ENCODE measurements at places on chromosomes 4 and X.

DNA sequence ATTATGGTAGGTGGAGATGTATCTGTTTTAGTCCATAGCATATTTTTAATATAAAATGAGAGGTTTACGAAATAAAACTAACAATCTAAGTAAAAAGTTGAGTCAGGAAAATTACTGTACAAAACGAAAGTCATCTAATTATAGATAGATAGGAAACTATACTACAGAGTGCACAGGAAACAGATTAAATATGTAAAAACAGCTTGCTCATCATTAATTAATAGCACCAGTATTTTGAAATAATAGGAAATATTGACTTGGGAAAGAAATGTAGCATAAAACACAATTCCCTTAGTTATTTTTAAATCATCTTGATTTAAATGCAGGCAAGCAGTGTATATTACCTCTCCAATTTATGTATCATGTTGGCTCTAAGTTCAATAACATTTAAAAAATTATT, 227.9 kb downstream of the GPM6A start:
- no peak for DNase-seq

DNA sequence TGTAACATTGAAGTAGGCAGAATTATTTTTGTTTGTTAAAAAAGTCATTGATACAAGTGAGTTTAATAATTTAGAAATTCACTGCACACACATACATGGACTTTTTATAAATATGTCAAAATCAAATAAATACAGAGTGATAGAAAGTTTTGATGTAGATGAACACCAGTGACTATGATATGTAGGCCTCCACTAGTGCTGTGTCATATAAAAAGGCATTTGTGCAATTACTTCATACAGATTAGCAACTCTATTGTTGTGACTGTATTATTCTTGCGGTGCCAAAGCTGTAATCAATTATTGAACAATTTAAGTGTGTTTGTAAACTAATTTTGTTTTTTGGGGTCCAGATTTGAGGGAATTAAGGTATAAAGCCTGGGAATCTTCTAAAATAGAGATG, 366.2 kb upstream of the PITX2 start:
- no peak for DNase-seq

DNA sequence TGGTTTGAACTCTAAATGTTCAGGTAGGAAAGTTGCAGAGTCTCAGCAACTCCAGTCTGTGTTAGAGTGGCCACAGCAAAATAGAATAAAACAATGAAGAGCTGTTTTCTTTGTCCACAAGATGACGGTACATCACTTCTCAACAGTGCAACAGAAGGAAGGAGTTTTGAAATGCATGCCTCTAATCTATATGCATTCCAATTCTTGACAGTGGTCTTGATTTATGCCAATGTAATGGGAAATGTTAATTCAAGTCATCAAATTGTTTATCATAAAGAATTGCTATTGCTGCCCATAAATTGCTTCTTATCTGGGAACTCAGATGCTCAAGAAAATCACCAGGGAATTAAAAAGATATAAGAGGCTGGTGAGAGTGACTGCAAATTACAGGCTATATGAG, 195.5 kb upstream of the PRPS2 start:
- DNase-seq, result no peak

GRCh38 chr4:69689599-69689998, 36.6 kb upstream of the UGT2A1 start:
- no peak for DNase-seq

- DNase-seq, result no peak
Observed at GRCh38 chr4:185700048-185700447, 111.9 kb downstream of the SORBS2 start.

GRCh38 chrX:68794461-68794860, 34.4 kb upstream of the EFNB1 start:
- DNase-seq, result no peak

DNA sequence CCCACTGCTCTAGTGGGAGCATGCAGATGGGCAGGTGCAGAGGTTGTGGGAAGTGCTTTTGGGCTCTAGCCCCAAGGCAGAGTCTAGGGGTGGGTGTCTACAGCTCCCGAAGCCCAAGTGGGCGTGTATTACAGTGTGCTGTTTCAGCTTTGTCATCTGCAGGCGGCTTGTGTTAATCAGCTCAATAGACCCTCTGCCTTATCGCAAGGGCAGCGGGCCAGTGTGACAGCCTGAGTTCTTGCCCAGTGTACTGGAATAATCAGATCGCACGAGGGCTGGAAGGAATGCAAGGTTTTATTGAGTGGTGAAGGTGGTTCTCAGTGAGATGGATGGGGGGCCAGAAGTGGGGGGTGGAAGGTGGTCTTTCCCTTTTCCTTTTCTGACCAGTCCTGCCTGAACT, 529.4 kb upstream of the AMOT start:
- DNase-seq, result no peak

- DNase-seq, result no peak
Observed at GRCh38 chrX:111719426-111720210, 38.6 kb downstream of the ALG13 start.

DNA sequence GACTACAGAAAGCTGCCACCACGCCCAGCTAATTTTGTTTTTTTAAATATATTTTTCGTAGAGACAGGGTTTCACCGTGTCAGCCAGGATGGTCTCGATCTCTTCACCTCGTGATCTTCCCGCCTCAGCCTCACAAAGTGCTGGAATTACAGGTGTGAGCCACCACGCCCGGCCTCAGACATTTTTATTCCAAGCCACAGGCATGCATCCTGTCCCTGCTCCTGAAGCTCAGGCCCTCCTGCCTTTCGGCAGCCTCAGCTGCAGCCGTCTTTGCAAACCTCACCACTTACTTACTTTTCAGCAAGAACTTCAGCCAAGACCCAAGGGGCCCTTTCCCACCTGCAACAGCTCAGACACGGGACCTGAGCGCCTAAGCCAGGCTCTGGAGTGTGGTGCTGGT, 26.0 kb downstream of the FAM53A start:
- DNase-seq, result no peak

- no peak for DNase-seq
Observed at GRCh38 chr4:98602270-98602669, 56.1 kb downstream of the TSPAN5 start.

DNA sequence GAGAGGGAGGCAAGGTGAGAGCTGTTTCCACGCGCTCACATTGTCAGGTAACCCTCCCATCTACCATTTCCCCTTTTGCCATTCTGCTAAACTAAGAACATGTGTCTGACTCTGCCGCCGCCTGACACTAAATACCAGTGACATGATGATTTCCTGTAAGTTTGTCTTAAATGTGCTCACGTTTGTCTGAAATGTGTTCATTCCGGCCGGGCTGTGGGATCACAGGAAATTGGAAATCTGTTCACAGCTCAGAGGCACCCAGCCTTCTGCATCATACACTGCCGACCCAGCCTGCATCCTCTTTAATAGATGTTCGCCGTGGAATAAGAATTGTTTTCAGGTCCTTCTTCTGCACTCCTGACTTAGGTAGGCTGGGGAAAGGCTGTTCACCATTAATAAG, 336.2 kb upstream of the PPARGC1A start:
- no peak for DNase-seq

GRCh38 chr4:47640911-47641310, 155.8 kb downstream of the ATP10D start:
- no peak for DNase-seq

GRCh38 chr4:15765910-15766697, 12.0 kb upstream of the CD38 start:
- DNase-seq, result no peak

DNA sequence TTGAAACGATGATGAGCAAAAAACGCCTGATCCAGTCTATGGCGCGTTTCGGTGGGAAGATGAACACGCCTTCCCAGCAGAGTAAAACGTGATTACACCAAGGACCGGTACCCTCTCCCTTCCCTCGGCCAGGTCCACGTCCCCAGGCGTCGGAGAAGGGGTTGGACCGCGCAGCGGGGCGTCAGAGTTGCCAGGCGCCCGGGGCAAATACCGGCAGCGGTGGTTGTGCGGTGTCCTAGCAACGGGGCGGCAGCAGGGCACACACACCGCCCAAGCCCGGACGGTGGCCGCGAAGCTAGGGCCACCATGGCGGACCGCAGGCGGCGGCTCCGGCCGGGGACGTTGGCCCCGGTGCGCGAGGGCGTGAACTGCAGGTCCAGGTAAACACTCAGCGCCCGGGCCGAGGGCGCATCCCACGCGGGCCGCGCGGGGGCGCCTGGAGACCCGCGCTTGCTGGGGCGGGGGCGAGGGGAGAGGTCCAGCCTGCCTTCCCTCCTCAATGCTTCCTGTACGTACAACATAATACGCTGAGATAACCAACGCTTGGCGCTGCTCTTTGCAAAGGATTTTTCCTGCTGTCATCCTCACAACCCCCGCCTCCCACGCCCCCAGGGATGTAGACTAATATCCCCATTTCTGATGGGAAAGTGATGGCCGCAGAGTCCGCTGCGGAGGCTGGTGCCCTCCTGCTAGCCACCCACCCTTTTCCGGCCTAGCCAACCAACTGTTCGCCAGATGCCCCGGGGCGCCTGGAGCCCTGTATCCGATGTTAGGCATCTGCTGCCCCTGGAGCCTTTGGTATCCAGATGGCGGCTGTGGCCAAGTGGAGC, at the start of gene FAM47E:
Gene FAM47E (plus strand): TSS at position 281 of the 830 bp plus-strand sequence. CDS start 26 bp downstream, at position 307.
- no peak for DNase-seq

DNA sequence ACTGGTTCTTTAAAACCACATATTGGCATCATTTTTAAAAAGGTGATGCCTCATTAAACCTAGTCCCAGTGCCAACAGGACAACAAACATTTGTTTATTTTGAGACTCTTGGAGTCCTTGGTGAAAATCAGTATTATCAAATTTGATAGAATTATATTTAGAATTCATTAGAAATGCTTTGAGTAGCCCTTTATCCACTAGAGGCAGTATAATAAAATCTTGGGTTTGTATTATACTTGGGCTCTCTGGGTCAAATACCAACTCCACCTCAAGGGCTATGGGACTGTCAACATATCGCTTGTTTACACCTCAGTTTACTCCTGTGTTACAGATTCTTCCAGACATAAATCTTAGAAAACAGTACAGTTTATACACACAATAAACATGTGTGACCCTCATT, 335.7 kb upstream of the FSTL5 start:
- no peak for DNase-seq

DNA sequence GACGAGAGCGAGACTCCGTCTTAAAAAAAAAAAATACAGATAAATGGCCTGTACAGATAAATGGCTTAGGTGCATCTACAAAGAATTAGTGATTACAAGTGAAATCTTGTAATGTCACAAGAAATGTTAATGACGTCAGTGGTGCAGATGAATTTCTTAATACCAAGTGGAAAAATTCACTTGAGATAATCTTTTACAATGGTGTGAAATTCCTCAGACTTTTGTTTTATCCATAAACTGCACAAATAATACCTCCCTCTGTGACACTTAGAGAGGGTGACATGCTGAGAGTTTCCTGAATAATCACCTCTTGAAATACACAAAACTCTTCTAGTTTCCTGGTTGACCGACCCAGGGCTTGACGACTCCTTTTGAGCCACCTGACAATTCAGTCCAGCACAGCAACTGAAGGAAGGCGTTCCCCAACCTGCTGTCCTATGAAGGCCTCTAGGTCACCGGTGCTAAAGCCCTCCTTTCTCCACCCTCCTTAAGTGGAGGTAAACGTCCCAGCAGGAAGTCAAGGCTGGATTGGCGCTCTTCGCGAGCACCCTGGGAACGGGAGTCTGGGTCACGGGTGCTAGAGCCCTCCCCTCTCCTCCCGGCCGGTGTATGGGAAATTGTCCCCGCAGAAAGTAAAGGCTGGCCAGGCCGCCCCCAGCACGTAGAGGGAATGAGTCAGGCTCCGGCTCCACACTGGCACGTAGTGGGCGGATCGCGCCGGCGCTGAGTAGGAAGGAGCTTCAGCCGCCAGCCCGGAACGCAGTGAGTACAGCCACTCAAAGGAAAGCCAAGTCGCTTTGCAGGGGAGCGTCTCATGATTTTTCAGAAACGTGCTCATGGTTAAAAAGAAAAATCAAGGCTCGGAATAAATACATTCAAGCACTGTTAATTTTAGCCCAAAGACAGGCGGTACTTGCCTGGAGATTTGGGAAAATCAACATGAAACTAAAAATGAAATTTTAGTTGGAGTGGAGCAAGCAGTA, at the start of gene TMEM144:
Gene TMEM144 (plus strand): TSS at position 662 of the 983 bp plus-strand sequence. CDS start 2,182 bp downstream, outside the sequence.
- DNase-seq, result peak; percentile 1

GRCh38 chr4:106687026-106687425, 318.4 kb upstream of the GIMD1 start:
- no peak for DNase-seq

GRCh38 chr4:138235419-138235952, 6.7 kb downstream of the SLC7A11 start:
- DNase-seq, result no peak

DNA sequence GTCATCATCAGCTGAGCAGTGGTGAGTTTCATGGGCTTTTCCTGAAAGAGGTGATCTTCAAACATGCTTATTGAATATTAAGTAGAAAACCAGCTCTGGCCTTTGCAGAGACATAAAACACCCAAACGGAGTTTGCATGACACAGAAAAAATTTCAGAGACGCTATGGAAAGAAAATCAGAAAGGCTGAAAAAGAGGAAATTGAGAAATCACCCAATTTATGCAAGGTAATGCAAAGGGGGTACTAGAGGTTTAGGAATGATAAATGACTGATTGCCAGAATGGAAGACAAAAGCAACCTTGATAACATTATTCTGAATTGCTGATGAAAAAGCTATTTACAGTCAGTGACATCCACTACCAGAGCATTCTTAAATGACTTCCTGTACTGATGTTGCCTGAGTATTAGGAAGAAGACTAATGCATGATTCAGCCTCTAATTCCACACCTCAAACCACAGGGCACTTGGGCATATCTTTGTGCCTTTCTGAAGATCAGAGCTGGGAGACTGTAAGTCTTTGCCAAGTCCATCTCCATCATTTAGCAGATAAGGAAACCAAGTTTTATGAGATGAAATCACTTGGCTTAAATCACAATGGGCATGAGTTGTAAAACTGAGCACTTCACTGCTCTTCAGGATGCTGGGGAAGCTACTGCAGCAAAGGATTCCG, 565.7 kb downstream of the PPARGC1A start:
- DNase-seq, result no peak

DNA sequence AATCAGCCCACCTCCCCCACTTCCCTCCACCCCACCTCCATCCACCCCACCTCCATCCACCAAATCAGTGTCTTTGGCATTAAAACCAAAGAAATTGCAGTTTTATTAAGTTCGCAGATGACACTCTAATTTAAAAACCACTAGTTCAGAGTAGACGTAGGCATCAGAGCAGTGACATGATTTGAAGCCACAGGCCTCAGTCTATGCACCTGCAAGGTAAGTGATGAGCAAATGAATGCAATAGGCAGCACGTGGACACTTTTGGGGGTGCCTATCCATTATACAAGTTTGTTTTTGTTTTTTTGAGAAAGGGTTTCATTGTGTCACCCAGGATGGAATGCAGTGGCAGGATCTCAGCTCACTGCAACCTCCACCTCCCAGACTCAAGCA, 88.0 kb upstream of the TRIM2 start:
- no peak for DNase-seq

GRCh38 chr4:9849538-9849920, 68.1 kb downstream of the DRD5 start:
- DNase-seq, result no peak

DNA sequence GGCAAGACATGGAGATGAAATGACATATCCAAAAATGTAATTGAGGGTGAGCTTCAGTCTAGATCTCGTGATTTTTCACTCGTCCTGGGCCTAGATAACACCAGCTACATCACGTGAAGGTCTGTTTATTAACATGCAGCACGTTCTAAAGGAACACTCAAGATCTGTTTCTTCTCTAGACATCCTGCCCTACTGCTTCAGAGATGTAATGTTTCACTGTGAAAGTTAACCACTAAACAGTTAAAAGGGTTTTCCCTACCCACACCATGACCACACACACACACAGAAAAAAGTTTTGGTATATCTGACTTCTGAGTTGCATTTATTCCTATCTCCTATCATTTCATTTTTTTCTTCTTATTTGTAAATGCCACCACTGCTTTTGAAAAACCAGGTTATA, 52.3 kb upstream of the SMIM31 start:
- DNase-seq, result no peak

- DNase-seq, result no peak
Observed at GRCh38 chr4:8908206-8908893, 36.7 kb upstream of the HMX1 start.

Data from activated T-helper 1 cell treated with anti-CD3 and anti-CD28 coated beads, Interleukin-2, amount 50 U/mL, for 16 hours (primary cell).